ENCODE measurements at places on chromosomes 4 and X.

GRCh38 chr4:147955827-147956558 is 224.1 kb downstream of the ARHGAP10 start:
- no peak for DNase-seq

DNA sequence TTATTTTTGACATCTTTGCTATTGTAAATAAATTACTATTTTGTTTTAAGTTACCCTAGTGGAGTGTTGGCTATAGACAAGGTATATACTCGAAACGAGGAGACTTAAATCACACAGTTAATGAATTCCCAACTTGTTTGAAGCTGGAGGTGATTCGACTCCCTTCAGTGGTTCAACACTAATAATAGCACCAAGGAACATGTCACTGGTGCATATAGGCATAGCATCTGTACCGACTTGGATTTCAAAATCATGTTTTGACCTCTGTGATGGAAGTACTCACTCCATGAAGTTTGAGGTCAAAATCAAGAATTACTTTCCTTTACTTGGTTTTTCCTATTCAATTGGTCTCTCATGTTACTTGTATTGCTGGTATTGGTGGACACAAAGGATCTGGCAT is 66.5 kb downstream of the ZFX start:
- DNase-seq, result no peak

DNA sequence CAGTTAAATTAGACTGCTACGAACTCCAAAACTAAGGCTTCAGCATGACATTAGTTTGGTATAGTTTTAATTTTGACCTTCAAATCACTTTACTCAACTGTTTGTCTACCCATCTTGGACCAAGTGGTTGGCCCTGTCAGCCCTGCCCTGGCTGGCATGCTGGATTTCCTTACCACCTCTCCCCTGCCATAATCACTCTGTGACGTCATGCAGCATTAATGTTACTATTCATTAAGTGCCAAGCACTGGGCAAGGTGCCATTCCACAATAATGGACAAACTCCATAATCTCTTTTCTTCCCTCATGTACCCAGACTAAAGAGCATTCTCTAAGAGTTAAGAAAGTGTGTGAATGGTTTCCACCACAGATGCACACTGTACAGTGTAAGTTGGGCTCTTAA is 277.0 kb upstream of the INTU start:
- DNase-seq, result no peak

- DNase-seq, result no peak
These were observed 582.1 kb upstream of the TENM3 start for GRCh38 chr4:181661090-181661489.

DNA sequence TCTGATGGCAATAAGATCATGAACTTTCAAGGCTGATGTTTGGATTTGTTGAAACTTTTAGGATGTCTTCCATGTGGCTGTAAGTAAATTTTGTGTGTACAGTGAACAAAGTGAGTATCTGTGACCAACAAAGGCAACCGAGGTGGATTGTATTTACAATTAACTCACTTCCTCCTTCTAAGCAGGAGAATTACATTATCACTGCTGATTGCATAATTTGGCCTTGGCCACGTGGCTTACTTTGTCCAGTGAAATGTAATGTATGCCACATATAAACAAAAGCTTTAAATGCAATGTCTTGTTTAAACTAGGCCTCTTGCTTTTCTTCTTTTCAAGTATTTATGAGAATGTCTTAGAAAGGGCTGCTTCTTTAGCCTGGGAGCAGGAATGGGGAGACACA is 66.3 kb upstream of the MAD2L1 start:
- peak; percentile 1 for DNase-seq

DNA sequence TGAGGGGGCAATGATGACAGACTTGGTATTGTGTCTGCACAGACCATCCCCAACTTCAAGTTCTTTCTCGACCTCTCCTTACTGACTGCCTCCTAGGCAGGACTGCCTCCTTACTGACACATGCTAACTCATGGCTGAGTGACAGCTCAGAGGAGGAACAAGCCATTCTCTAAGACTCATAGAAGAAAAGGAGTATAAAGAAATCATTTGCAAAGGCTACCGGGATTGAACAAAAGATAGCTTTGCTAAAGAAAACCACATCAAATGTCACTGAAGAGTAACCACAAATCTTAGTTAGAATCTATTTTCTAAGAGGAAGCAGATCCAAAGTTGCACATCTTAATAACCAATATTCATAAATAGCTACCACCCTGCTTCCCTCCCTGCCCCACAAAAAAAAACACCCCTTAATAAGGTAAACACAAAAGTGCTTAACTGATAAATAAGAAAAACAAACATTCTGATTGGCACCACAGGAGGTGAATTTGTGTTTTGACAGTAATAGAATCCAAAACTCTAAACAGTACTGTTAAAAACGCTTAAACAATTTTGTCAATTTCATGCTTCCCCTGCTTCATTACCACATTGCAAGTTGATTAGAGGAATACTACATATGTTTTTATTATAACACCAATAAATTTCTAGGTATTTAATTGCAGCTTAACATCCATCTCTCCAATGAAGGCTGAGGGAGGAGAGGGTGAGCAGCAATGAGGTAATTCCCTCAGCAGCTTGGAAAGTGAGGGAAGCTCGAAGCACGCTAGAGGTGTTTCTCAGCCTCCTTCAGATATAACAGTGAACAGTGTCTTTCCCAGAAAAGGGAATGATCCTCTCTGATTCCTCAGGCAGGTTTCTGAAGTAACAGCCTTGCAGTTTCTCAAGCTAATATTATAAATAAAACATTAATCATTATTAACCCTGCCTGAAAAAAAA is 160.0 kb downstream of the HNRNPD start:
- no peak for DNase-seq

GRCh38 chrX:7119950-7120877 is 27.3 kb upstream of the STS start:
- no peak for DNase-seq

DNA sequence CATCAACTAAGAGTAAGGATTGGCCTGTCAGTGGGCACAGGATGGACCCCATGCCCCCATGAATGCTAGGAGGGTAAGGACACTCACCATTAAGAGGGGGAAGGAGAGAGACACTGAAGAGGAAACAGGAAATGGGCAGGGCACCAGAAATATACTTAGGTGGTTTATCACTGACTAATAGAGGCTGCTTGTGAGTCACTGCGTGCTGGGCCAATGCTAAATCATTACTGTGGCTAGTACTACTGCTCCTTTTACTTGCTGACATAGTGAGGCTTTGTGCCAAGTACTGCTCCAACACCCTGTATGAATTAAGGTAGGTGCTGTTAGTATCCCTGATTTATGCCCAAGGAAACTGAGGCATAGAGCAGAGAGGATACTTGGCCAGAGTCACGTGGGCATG is 130.4 kb upstream of the FRMPD4 start:
- DNase-seq, result no peak

- DNase-seq, result no peak
These were observed 29.0 kb upstream of the SMS start for GRCh38 chrX:21911481-21911880.

- DNase-seq, result no peak
These were observed 315.6 kb upstream of the SMIM31 start for GRCh38 chr4:164438321-164438720.
